Subcutaneous adipose tissue (tissue), 4 donors: ENCODE measurements at places on chromosomes 11 and 22. TPM values are rescaled to one million over a fixed set of nuclear protein-coding genes. Genes with fewer than 3 reads are reported as not detected.

IFITM10 gene
- total RNA-seq: 1.3 TPM

CCDC15 gene
- total RNA-seq: 1.8 TPM

UBQLNL gene
- total RNA-seq: 0.75 TPM

OR52A5 gene
- not detected for total RNA-seq

HBB gene
- total RNA-seq: 125 TPM
